ENCODE measurements at places on chromosomes 5 and 9.

GRCh38 chr5:138354926-138355378 lies 2.5 kb downstream of the KDM3B start:
- peak; percentile 80 for DNase-seq

DNA sequence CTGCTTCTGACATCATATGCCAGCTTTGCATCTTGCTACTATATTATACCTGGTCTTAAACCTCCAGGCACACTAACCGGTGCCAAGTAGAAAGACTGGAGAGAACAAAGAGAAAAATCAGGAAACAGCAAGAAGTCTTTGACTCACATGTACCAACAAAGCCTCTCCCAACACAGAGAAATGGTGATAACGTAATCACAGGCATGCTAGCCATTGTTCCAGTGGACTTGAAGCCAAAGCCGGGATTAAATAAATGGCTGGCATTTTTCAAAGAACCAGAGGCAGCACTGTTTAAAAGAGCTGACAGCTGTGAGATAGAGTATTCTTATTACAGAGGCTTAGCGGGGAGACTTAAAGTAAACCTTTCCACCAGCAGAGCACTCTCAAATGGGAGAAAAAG lies 148.4 kb upstream of the NFIL3 start:
- no peak for DNase-seq

DNA sequence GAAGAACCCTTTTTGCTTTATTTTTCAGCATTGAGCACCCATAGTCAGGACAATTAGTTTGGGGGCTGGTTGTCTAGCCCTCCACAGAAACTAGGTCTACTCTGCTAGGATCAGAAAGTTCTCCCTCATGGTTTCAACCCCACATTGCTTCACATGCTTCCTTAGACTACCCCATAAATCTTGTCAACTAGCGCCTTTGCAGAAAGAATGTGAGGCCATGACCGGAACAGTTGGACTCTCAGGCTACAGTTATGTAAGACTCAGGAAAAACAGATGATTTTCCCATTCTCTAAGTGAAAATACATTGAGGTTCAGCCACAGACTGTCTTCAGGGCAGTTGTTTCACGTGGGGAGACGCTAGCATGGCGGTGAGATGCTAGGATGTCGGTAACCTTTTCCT lies 255.6 kb downstream of the NR3C1 start:
- no peak for DNase-seq

GRCh38 chr5:177426566-177427210 lies at the start of gene GRK6:
Gene GRK6, plus strand, starts transcription at chr5:177426676. Its CDS starts 170 bp downstream, at chr5:177426846.
- no peak for DNase-seq

- no peak for DNase-seq
Measured at GRCh38 chr5:157915638-157916037, 56.7 kb upstream of the CLINT1 start.

DNA sequence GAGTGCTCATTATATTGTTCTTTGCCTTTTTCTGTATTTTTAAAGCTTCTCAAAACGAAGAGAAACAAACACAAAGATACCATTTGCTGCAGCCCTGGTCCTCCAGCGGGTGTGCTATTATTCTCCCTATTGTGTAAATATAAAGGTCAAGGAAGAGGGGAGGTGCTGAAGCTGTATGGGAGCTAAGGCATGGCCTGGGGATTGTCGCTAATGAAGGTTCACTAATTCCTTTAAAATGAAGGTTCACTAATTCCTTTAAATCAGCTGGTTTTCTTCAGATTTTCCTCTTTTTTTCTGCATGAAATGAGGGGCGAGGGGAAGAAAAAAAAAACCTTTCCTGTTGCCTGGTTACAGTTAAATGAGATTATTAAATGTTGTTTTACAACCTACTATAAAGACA lies 74.5 kb upstream of the MAP1B start:
- DNase-seq, result no peak

DNA sequence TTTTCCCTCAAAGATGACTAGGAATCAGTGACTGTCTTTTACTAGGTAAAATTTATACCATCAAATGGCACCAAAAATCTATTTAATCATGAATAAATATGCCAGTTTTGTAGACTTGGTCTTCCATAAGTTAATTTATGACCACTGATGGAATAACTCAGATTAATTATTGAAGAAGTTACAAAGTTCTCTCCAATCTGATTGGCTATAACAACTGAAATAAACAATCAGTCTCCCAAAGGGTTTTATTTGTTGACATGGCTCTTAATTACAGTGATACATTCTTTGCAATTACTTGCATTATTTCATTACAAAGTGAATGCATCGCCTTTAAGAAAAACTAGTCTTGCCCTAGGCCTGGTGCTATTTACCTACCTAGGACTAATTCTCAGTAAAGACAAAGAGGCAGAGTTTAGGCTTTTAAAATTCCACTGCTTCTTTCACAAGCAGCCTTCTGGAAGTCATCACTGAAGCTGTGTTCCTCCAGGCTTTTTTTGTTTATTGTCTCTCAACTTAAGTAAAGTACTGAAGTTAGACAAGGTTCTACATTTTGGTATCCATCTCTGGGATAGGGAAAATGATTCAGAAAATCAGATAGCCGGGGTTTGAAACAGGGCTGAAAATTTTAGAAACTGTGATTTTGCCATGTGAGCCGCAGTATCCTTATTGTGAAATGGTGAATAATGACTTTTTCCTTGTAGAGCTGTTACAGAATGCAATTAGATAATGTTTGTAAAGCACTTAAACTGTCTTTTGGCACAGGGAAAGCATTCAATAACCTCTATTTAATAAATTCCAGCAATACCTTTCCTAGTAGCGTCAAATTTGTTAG lies 2.5 kb downstream of the STOM start:
- DNase-seq, result no peak

DNA sequence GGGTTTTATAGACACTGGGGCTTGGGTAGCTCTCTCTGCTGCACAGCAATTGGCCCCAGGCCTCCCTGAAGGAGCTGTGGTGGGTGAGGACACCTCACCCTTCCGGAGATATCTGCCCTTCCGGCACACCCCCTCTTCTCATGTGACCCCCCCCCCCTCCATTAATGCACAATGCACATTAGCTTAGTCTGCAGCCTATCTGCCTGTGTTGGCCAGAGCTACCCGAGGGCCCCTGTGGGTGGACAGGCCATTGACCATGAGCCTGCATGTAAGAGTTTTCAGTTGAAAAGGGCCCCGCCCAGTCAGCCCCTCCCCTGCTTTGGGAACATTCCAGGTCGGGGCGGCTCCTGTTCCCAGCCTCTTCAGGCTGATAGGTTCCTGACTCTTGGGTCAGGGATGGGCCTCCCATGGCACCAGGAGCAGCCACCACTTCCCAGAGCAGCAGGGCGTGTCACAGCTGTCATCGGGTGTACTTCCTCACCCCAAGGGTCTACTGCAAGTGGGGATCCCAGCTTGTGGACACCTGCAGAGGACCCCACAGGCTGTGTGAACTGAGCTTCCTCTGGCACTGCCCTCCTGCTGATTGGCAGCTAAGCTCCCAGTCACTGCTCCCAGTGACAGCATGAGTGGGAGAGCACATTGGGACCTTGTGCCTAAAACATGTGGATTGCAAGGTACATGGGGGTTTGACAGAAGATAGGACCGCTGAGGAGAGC lies 17.8 kb downstream of the PHF2 start:
- no peak for DNase-seq

DNA sequence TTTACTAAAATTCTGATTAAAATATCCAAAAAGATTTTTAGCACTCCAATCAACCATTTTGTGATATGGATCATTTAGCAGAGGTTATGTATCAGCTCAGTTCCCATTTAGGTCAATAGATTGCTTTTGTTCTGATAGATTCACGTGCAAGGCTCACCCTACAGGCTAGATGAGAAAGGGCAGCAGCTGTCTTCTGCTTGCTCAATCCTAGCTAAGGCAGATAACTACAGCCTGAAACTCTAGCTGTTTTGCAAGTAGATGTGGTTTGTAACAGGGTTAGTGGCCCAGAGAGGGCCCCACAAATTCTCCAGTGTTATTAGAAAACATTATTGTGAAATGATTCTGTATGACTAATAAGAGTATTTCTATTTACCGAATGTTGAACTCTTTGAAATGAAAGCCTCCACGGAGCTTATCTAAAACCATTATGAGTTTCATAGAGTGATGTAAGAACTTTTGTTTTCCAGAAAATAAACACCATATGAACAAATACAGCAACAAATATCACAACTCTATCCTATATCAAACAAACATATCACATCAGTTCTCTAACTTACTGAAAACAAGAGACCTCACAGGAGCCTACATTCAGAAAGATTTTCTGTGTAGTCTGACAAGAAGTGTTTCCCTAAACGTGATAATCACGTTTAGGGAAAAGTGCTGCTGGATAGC lies 841.9 kb upstream of the ACO1 start:
- peak; percentile 35 for DNase-seq

- no peak for DNase-seq
Measured at GRCh38 chr9:83140061-83140460, 77.1 kb upstream of the RASEF start.

GRCh38 chr9:107600060-107600573 lies 110.5 kb upstream of the KLF4 start:
- no peak for DNase-seq

DNA sequence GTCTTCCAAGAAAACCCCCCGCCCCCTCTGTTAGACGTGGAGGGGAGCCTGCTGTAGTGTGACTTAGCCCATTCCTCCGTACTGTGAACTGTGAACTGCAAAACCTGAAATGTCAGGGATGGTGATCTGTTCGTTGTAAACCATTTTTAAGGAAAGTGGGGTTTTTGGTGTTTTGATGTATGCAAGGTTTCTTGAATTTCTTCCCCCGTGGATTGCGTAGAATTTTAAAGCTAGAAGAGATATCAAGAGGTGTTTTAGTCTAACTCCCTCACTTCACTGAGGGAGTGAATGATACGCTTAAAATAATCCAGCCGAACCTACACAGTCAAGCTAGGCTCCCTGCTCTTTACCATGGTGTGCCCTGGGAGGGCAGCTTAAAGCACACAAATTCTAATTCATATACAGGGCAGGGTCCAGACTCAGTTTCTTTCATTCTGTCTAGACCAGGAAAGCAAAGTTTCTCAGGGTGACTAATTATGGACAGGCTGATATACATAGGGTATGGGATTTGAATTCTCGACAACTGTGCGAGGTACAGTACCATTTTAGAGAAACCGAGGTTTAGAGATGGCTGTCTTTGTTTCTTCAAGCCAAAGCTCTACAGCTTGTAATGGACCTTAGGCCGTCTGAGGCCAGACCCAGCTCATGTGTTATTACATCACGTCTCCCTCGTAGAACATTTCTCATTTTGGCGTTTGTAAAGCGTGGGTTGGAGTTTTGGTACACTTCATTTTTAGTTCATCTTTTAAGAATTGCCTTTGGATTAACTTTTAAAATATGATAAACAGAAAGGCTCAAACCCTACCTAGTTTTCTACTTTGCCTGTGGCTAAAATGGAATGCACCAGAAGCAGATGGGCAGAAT lies 2.7 kb downstream of the PTGER4 start:
- DNase-seq, result no peak

GRCh38 chr9:71253011-71253410 lies 131.6 kb upstream of the TRPM3 start:
- DNase-seq, result peak; percentile 63

DNA sequence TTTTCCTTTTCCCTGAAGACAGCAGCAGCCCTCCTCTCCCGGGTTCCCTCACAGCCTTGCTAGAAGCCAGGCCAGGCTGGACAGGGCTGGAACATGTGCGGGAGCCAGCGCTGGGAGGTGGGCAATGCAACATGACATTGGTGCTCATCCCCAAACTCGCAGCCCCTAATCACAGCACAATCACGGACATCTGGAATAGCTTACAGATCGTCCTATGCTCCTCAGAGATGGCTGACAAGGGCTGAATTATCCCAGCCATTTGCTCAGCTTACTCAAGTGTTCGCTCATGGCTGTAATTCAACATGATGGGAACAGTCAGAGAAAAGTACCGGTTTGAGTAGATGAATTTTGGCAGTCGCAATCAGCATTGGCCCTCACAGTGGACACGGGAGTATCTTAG lies 49.8 kb downstream of the FSTL4 start:
- no peak for DNase-seq

DNA sequence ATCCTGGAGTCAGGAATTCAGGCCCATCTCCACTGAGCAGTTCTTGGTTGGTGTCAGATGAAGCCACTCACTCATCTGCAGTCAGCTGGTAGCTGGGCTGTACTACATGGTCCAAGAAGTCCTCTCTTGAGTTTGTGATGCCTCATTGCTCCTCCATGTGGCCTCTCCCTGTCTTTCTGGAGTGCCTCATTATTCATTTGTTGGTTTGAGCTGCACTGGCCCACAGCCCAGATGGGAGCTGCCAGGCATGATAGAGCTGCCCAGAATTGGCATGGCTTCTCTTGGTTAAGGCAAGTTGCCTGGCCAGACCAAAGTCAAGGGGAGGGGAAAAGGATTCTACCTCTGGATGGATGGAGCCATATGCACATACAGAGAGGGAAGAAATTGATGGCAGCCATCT lies 8.0 kb downstream of the PTCD2 start:
- no peak for DNase-seq

GRCh38 chr9:23229890-23230317 lies 596.1 kb downstream of the ELAVL2 start:
- no peak for DNase-seq

GRCh38 chr5:17235731-17236330 lies 18.4 kb downstream of the BASP1 start:
- DNase-seq, result no peak

DNA sequence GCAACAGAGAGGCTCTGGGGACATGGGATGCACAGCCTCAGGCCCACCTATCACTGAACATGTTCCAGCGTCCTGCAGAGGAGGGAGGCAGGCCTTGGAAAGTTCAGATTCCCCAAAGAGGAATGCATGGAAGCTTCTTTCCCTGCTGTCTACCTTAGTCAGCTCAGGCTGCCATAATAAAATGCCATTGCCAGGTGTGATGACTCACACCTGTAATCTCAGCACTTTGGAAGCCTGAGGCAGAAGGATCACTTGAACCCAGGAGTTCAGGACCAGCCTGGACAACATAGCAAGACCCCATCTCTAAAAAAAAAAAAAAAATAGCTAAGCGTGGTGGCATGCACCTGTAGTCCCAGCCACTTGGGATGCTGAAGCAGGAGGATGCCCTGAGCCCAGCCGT lies 24.5 kb upstream of the TOR1B start:
- no peak for DNase-seq

DNA sequence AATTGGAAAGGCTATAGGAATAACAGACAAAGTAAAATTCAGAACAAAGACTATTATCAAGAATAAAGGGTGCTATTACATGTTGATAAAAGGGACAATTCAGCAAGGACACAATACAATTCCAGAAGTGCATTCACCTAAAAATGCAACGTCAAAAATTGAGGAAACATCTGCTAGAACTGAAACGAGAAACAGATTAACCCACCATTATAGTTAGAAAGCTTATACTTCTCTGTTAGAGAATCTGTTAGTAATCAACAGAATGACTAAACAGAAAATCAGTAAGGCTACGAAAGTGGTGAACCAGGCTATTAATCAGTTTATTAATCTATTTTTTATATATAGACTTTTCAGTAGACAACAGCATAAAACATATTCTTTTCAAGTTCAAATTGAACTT lies 14.8 kb downstream of the FCN1 start:
- DNase-seq, result no peak

- DNase-seq, result no peak
Measured at GRCh38 chr9:19641046-19641445, 147.8 kb downstream of the SLC24A2 start.

- no peak for DNase-seq
Measured at GRCh38 chr9:93577975-93578682, 1.7 kb downstream of the PHF2 start.
